Activated T-cell treated with anti-CD3 and anti-CD28 coated beads for 1 hour (primary cell): ENCODE measurements at places on chromosomes 16 and 17.

GRCh38 chr16:72957303-72958277 is 90.3 kb downstream of the ZFHX3 start:
- DNase-seq = no peak

- no peak for DNase-seq
Measured at GRCh38 chr16:86353148-86353547, 157.2 kb upstream of the FOXF1 start.

- DNase-seq = no peak
Measured at GRCh38 chr17:6643451-6644125, 2.7 kb downstream of the TXNDC17 start.

DNA sequence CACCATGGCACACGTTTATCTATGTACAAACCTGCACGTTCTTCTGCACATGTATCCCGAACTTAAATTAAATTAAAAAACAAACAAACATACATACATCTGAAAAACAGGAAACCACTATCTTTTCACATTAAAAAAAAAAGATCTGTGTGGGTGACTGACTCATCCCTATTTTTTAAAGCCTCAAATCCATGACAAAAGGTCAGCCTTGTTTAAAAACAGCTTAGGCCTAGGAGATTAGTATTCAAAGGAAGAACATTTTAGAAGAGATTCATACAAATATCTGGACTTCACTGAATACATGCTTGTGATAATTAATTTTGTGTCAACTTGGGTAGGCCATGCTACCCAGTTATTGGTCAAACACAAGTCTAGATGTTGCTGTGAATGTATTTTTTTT is 4.7 kb upstream of the PRKAR1A start:
- DNase-seq = no peak

- DNase-seq = no peak
Measured at GRCh38 chr16:14198012-14198411, 126.9 kb downstream of the MRTFB start.
